ENCODE measurements at places on chromosomes 2 and 18. TPM values are rescaled to one million over a fixed set of nuclear protein-coding genes. Genes with fewer than 3 reads are reported as not detected.

GRCh38 chr2:207231106-207231865 is 65.5 kb upstream of the KLF7 start:
- H3K4me1 ChIP-seq, result peaks cover 6% of the 10 kb centered on the region
- no peak overlapping the region for H3K27ac ChIP-seq
- H3K27me3 ChIP-seq, result no peaks in the 10 kb centered on the region
- no peak for DNase-seq
- H3K36me3 ChIP-seq, result no peaks in the 10 kb centered on the region
- no peak overlapping the region for H3K4me3 ChIP-seq

- peaks cover 93% of the 10 kb centered on the region for H3K4me1 ChIP-seq
- no peaks in the 10 kb centered on the region for H3K36me3 ChIP-seq
- peak overlapping the region; percentile 80 for H3K27ac ChIP-seq
Measured at GRCh38 chr2:84846041-84846663, 34.7 kb downstream of the TRABD2A start.

Gene AQP12B
- polyA plus RNA-seq, result not detected

Gene CLEC4F
- polyA plus RNA-seq, result not detected

Data from naive thymus-derived CD4-positive, alpha-beta T cell (primary cell).